ENCODE measurements at places on chromosomes 16 and 17.

DNA sequence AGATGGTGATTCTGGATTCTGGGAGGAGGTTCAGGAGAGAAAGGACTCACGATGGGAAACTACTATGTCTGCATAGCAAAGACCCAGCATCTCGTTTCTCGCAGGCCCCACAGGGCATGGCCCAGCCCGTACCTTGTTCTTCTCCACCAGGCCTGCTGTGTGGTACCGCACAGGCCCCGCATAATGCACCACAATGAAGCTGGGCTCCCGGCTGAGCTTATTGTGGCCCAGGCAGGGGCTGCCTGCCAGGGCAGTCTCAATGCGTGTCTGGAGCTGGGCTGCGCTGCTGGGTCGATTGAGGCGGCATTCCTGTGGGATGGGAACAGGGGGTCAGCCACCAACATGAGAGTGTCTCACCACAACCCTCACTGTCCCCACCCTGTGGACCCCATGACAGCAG is 20.4 kb downstream of the ZNHIT3 start:
- no peak for DNase-seq

GRCh38 chr16:83803811-83804210 is 4.0 kb upstream of the HSBP1 start:
- DNase-seq, result no peak

- DNase-seq, result no peak
These were observed 301.3 kb downstream of the SOX9 start for GRCh38 chr17:72422204-72422504.

DNA sequence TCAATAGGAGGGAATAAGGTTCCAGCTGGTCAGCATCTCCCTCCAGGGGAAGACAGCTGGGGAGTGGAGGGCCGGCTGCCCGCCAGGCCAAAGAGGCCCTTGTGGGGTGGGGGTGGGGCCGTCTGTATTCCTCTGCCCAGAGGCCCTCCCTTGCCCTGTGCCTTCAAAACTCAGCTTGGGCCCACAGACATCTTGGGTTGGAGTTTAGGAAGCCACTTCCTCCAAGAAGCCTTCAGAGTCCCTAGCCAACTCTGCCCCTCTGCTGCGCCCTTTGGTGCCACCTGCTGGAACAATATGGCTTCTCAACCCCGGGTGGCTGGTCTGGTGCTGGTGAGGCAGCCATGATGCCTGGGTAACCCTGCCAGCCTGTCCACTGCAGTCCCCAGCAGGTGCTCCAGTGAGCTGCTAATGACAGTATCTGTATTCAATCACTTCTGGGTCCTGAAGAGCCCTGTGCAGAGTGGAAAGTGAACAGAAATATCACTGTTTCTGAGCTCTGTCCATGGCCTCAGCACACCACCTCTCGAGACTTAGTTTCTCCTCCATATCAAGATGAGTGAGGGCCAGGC is 16.7 kb downstream of the HSD11B2 start:
- DNase-seq, result no peak

GRCh38 chr17:79847698-79848369 is 8.6 kb upstream of the CBX4 start:
- DNase-seq, result no peak

- DNase-seq, result no peak
These were observed 10.2 kb downstream of the CFAP97D1 start for GRCh38 chr17:43790311-43790940.

GRCh38 chr17:48901241-48901640 is 7.0 kb upstream of the UBE2Z start:
- no peak for DNase-seq

DNA sequence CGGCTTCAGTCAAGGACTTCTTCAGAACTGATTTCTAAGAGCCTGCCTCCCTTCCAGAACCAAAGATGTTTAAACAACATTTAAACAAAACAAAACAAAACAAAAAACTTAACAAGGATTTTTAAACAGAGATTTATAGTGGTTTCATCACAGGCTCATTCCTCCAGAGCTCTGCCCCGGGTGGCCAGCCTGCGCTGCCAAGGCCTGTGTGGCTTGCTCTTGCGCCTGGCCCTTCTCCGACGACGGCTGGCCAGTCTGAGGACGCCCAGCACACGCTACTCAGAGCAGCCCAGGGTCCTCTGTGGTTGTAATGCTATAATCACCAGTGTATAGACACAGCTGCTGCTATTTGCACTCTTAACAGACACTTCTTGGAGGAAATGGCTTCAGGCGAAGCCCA is 307.2 kb upstream of the MYOCD start:
- no peak for DNase-seq

DNA sequence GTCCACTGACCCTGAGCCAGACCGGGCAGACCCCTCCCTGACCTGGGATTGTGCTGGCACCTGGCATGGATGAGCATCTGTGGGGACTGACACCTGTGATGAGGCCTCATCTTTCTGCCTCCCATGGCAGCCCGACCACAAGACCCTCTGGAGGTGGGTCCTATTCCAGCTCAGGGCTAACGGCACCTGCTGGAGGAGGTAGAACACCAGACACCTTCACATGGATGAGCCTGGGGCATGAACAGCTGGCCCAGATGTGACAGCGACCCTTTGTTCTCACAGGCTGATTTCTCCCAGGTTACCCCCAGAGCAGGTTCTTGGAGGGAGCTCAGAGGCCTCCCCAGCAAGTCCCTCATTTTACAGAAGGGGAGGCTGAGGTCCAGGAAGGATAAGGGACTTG is 46.4 kb upstream of the PIK3R6 start:
- no peak for DNase-seq

DNA sequence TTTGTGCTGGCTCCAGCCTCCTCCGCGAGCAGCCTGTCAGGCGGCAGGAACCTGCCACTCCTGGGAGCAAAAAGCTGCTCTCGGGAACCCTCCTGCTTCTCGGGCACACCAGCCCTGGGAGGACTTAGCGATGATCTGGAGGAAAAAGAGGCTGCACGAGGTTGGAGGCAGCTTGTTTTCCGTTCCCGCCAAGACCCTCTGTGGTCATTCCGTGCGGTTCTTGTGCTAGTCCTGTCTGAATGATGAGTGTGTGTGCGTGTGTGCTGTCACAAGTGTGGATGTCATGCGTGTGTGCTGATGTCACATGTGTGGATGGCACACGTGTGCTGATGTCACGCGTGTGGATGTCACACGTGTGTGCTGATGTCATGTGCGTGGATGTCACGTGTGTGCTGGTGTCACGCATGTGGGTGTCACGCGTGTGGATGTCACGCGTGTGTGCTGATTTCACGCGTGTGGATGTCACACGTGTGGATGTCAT is 150.0 kb downstream of the NPIPB11 start:
- DNase-seq, result no peak

DNA sequence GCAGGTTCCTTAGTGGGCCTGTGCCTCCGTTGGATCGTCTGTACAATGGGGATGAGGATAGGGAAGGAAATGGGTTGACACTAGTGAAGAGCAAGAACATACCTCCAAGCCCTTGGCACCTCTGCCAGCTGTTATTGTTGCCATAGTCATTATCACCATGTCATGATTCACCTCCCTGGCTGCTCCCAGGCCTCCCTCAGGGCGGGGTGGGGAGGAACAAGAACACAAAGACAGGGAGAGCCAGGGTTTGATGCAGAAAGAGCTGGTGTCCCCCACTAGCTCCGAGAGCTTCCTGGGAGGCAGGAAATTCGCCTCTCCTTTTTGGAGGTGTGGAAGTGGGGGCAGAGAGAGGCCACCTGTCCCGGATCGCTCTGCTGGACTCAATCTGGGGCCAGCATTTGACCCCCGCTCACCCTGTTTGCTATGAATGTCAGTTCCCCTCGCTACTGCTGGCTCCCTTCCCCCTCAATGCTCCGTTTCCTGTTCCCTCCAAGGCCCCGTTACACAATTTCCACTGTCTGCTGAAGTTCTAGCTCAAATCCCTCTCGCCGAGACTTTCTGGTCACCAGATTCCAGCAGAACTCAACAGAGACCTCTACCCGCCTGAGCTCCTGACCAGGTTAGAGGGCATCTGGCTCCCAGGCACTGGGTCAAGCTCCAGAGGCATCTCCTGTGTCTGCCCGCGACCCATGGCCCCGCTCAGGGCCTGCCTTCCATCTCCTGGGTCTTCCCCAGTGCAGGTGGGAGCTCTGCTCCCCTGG is 9.1 kb downstream of the TIMP2 start:
- DNase-seq, result no peak

DNA sequence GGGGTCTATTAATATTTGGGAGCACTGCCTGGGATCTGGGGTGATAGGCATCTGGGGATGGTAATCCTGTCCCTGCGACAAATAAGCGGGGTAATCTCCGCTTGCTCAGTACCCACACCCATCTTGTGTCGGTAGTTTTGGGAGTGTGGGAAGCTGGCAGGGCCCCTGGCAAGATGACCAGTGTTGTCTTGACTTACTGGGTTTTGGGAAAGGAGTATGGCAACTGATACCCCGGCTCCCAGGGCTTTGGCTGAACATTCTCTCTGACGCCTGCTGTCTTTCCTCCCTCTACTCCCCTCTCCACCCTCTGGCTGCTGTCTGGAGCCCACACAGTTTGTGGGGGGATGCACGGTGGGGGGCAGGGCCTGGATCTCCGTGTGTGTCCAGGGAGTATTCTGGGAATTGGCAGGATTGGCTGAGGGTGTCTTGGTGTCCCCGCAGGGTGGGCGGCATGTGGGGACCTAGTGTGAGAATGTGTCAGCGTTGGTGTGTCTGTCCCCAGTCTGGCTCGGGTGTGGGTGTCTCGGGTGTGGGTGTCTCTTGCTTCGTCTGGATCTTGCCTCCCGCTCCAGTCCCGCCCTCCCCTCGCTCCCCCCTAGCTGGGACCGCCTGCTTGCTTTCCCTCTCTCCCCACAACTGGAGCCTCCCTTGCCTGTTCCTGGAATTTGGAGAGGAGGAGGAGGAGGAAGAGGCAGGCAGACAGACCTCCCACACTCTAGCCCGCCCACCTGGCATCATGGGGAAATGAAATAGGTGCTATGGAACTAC is 12.0 kb downstream of the RARA start:
- no peak for DNase-seq

GRCh38 chr16:64452446-64452845 is 669.4 kb downstream of the CDH11 start:
- no peak for DNase-seq

GRCh38 chr16:56606476-56607108 is 1.8 kb upstream of the MT2A start:
- no peak for DNase-seq

GRCh38 chr17:77480509-77481215 is 339.9 kb downstream of the SEC14L1 start:
- no peak for DNase-seq

DNA sequence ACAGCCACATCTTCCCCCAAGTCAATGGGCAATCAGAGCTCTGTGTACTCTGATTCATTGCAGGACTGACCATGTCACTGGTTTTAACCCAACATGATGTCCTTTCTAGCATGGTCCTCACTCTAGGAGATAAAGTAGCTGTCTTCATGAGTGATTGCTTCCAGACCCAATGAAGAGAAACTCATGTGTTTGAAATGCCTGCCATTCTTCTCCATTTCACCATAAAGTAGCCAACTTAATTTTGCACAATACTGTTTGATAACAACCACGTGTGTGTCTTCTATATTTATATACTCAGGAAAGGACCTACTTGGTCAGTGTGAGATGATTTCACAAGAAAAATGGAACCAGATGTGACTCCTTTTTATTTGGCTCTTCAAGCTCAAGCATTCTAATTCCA is 172.5 kb downstream of the AXIN2 start:
- no peak for DNase-seq

GRCh38 chr16:70605283-70605657 is 41.1 kb upstream of the IL34 start:
- DNase-seq, result no peak

- no peak for DNase-seq
These were observed 7.6 kb downstream of the ADCY7 start for GRCh38 chr16:50273888-50274325.

- DNase-seq, result no peak
These were observed 64.3 kb downstream of the IGF2BP1 start for GRCh38 chr17:49061524-49061943.

- DNase-seq, result no peak
These were observed 17.0 kb upstream of the ABCA10 start for GRCh38 chr17:69245617-69246016.

DNA sequence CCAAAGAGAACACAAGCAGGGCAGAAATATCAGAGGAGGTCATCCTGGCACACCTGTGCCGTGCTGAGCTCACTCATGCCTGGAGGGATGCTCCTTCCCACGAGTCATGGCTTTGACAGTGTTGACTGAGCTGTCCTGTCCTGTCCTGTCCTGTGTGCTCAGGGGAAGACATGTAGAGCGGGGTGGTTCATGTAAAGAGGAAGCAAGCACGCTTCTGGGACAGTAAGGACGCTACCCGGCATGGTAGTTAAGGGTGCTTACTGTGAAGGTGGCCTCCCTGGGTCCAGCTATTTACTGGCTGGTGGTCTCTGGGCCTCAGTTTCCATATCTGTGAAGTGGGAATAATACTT is 398 bp downstream of the LGALS9 start:
- no peak for DNase-seq

DNA sequence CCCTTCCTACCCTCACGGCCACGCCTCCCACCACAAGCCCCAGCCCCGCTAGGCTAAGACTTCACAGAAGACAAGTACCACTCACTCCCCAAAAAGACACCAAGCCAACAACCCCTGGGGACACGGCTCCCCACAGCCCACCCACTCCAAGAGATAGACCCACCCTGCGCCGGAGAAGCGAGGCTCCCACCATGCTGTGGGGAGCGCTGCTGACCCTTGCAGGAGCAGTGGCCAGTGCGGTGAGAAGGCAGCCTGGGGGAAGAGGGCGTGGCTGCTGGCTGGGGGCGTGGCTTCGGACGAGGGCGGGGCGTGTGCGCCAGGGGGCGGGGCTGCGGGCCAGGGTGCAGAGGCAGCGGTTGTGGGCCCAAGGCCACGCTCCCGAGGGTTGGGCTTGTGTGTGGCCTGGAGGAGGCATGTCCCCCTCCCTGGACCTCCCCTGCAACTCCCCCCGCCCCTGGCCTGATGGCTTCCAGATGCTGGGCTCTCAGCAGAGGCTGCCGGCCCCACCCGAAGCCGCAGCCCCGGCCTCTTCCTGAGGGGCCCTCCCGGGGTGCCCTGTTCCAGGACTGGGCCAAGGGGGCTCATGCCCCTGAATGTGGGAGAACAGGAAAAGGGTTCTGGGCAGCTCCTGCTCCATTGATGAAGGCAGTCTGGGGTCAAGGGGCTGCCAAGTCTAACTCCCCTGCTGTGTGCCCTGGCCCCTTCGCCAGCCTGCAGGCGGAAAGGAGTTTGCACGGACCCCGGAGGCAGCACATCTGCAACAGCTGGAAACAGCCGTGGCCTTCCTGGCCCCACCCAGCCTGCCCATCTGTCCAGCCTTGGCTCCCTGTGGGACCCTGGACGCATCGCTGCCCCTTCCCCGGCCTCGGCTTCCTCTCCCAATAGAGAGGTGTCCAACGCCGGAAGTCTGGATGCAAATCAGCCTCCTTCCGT is 9.1 kb downstream of the TFAP4 start:
- DNase-seq, result no peak

- DNase-seq, result no peak
These were observed 17.4 kb downstream of the WNT9B start for GRCh38 chr17:46868689-46869187.

All from NCI-H1048 (cell line).